ENCODE measurements at places on chromosomes 7 and 10.

DNA sequence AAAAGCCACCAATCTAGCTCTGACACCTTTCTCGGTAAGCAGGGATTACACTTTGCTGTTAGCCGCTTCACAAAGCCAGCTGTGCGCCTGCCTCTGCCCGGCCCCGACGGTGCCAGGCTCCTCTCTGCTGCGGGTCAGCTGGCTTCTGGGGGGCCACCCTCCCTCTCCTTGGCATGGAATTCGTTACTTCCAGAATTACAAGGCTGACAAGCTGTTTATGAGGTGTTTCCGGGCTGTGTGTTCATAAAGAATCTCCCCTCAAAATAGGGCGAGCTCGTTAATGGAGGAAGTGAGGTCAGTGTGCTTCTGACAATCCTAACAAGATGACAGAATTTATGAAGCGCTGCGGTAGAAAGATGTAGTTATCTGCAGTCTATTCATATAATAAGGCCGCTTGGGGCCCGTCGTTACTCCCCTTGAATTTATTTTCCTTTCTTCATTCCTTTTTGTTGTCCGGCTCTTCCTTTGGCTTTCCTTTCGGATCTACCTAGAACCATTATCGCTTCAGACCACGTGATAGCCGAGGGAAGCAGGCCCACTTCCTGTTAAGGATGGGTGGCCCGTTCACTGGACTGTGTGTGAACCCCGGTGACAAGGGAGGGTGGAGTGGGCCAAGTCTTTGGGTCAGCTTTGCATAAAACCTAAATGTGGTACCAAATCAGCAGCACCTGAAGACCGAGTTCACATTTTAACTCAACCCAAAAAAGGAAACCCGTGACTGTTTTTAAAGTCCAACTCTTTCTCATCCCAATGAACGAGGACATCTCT lies 273.0 kb upstream of the YAE1 start:
- no peak for DNase-seq

- no peak for DNase-seq
Measured at GRCh38 chr7:4235596-4235995, 446.5 kb upstream of the FOXK1 start.

GRCh38 chr10:47453141-47454007 lies 30.5 kb downstream of the ANXA8 start:
- no peak for DNase-seq

GRCh38 chr10:43120929-43121314 lies 17.3 kb upstream of the CSGALNACT2 start:
- DNase-seq, result no peak

DNA sequence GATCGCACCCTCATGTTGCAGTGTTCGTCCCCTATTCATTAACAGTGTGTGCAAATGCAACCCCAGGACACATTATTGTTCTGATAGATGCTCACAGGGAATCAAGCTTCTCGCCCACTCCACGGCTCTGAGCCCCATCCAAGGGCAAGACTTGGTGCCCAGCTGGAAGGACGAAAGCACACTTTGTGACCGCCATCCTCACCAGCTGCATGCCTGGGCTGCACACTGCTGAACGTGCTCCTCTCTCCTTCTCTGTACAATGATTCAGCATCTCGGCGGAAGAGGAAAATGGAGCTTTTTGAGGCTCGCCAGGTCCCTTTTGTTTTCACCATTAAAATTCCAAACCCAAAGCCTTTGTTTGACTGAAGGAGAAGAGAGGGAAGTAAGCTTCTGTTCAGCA lies 41.9 kb downstream of the MKI67 start:
- no peak for DNase-seq

DNA sequence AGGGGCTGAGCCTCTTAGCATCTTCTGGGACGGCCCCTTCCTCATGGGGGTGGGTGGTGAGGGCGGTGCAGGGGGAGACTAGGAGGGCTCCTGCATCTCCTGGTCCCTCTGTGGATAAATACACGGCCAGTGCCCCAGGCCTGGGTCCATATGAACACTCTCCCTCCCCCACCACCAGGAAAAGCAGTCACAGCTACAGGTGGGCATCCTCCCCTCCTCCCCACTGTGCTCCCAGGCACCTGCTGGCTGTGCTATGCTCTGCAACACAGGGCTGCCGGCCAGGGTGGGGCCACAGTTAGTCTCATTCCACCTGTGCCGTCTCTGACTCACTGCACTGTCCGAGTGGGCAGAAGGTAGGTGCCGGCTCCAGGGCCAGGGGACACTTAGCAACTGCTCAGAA lies 87.3 kb upstream of the INSIG1 start:
- DNase-seq, result no peak

DNA sequence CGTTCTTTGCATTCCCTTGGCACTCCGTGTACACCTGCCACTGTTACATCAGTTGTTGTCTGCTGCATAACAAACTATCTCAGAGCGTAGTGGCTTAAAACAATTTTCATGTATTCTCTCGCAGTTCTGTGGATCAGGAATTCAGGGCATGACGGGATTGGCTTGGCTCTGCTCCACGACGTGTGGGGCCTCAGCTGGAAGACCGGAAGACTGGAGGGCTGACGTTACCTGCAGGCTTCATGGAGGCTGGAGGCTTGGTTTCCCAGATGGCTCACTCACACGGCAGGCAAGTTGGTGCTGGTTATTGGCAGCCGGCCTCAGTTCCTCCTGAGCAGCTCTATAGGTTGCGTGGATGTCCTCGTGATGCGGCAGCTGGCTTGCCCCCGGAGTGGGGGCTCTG lies 25.5 kb downstream of the NYAP1 start:
- DNase-seq, result no peak

- no peak for DNase-seq
Measured at GRCh38 chr10:62671104-62671503, 133.4 kb upstream of the ADO start.

GRCh38 chr10:129774082-129774735 lies 189.9 kb downstream of the EBF3 start:
- no peak for DNase-seq

GRCh38 chr7:1176891-1177373 lies 16.9 kb upstream of the ZFAND2A start:
- DNase-seq, result no peak

- no peak for DNase-seq
Measured at GRCh38 chr10:132627666-132628531, 90.3 kb downstream of the INPP5A start.

- DNase-seq, result no peak
Measured at GRCh38 chr7:144528536-144529045, 125.1 kb upstream of the NOBOX start.

GRCh38 chr7:36128448-36129047 lies 24.5 kb upstream of the EEPD1 start:
- DNase-seq, result peak; percentile 76

GRCh38 chr10:21202776-21203462 lies 305.8 kb upstream of the NEBL start:
- no peak for DNase-seq

- no peak for DNase-seq
Measured at GRCh38 chr7:30648744-30649540, 33.3 kb downstream of the CRHR2 start.

GRCh38 chr7:64870656-64871055 lies 32.4 kb upstream of the ZNF273 start:
- no peak for DNase-seq

DNA sequence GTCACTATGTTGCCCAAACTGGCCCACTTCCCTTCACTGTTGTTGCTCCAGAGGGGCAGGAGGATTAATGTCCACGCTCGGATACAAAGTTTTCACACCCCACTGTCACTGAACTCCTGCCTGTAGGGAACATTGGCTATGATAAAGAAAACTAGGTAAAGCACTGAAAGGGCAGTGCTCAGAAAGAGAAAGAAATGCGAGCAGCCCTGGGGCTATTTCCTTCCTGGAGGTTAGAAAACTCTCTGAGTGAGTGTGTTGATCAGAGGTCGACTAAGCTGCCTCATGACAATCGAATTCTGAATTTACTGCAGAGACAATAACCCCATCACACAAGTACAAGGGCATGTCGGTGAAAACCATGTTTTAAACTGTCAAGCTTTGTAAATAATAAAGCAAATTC lies 227.2 kb upstream of the PITRM1 start:
- DNase-seq, result no peak
